ENCODE measurements at places on chromosomes 7 and 10.

- no peak for DNase-seq
Measured at GRCh38 chr10:121813211-121813815, 114.5 kb downstream of the ATE1 start.

DNA sequence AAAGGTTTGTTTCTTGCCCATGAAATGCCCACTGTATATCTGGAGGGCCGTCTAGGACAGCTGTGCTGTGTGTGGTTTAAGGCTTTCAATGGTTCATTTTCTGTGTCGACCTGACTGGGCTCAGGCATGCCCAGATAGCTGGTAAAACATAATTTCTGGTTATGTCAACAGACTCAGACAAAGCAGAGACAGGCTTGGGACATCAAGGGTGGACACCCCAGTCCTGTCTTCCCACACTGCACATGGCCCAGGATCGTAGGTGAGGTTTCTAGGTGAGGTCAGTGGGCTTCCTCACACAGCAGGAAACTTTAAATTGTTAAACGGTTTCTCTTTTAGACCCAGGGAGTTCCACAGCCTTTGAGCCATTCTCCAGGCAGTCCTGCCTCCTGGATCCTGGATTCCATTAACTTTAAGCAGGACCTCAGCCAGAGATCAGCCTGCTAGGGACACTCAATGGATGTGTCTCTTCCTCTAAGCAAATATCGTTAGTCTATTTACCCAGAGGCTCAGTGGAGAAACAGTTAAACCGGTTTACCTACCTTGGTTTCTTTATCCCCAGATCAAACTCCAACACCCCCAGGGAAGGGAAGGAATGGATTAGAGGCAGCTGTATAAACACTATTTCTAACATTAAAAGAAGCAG, 66.4 kb downstream of the ST8SIA6 start:
- DNase-seq: no peak

DNA sequence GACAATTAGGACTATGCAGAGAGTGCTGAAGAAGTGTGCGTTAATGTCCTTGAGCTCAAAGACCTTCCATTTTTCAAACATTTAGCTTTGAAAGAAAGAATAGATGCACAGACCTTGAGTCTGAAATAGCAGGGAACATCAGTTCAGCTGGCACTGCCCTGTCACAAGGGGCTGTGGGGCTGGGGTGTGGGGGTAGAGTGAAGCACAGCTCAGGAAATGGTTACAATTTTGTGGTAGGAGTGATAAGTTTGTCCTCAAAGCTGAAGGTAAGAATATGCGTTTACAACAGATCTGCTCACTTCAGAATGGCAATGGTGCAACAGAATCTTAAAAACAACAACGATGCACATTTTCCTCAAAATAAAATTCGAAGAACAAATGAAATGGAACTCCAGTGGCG, 33.6 kb downstream of the SMKR1 start:
- DNase-seq: no peak

- no peak for DNase-seq
Measured at GRCh38 chr10:16611037-16611436, 89.4 kb upstream of the C1QL3 start.

DNA sequence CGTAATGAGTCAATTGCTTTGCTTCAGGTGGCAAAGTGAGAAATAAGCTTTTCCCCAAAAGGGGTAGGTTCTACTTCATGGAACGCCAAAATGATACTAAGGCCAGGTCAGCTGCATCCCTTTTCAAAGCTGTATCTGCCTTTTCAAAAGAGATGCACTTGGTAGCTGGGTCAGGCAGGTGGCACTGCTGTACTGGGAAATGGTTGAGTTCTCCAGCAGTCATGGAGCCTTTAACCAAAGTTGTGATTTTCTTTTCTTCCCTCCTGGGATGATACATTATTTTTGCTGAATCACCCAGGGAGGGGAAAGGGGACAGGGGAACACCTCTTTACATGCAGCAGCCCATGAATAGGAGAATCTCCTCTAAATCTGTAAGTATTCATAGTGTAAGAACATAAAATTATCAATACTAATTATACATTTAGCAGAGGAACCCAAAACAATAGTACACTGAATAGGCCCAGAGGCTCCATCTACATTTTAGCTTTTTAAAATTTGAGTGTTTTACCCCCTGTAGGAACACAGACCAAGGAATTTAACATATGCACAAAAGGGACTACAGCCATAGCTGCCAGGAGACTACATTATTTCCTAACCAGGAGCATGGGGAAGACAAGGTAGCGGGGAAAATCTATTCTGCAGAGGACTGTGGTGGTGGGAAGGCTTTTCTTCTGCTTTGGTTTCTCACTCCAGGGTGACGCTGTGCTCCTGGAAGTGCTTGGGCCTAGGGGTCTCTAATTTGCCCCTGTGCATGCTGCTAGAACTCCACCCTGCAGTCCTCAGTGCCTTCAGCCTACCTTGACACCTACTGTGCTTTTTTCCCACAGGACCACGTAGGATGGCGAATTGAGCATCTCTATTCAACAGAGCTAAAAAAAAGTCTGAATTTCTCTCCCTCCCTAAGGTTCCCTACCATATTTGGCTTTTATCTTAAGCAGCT, 6.4 kb upstream of the GPR22 start:
- no peak for DNase-seq

GRCh38 chr10:97428572-97428981, 2.6 kb downstream of the PGAM1 start:
- no peak for DNase-seq

- no peak for DNase-seq
Measured at GRCh38 chr10:61124756-61125530, 181.0 kb upstream of the RHOBTB1 start.

GRCh38 chr7:99011341-99011705, 132.6 kb downstream of the SMURF1 start:
- no peak for DNase-seq

GRCh38 chr7:13947535-13947934, 41.9 kb downstream of the ETV1 start:
- DNase-seq: no peak

All from GM12892 (cell line).